H1 (cell line): ENCODE measurements at places on chromosomes 2 and 18.

DNA sequence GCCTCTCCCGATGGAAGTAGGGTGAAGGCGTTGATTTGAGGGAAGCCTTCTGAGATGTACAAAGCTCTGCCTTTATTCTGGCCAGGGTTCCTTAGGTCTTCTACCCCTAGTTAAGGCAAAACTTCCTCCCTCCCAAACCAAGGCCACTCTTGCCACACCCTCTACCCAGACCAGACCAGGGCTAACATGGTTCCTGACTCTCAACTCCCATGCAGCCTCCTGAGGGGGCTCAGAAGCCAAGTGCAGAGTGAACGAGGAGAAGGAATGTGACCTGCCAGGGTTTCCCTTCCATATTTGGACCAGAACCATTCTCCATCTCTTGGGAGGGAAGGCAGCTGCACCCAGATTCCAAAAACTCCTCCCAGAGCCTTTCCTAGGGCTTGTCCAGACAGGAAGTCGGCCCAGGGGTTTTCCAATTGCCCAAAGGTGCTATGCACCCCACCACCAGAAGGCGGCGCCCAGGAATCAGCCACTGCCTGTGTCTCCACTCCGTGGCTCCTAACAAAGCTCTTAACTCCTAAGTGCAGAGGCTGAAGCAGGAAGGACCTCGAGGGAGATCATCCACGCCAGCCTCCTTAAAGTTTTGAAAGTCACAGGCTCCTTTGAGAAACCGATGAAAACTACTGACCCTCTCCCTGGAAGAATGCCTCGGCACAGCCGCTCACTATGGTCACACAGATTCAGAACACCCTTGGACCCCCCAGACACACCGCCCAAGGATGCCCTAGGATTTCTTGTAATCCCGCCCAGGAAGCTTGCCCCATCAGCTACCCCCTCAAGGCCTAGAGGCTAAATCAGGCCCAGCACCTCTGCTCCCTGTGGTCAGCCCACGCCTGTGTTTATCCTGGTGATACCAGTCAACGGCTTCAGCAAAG lies 157.8 kb downstream of the SMAD2 start:
- H3K4me3 ChIP-seq, result no peak overlapping the region
- no peaks in the 10 kb centered on the region for H3K4me1 ChIP-seq
- peak; percentile 78 for DNase-seq
- H3K27ac ChIP-seq, result no peak overlapping the region

DNA sequence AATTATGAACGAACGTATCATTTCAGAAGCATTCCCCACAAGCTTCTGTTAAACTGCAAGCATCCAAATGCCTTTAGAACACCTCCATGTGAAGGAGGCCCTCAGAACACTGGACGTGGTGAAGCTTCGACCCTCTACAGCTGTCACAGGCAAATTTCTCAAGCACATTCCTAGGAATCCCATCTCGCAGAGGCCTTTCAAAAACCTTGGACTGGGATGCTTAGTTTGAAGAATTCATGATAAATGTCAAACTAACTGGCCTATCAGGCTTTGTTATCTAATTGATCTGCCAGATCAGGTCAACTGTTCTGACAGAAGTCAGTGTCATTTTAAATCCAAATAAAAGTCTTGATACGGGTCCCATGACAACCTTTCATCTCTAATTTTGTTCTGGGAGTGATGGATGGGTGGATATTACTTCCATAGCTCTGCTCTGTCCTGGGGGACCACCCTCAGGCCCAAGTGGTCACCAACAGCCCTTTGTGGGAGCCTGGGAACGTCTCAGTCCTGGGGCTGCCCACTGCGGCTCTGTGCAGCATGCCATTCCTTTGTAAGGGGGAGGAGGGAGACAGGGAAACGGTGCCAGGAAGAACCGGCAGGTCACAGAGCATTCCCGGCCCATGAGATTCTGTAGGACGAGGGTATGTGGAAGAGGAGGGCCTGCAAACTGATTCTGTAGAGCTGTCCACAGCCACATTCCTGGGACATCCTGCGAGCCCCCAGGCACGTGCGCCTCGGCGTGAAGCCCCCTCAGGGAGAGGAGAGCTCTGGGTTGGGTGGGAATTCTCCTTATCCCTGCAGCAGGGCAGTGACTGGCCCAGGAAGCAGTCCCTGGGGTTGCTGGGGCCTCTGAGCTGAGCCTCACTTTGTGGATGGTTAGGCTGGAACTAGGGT lies 59.1 kb upstream of the PXDN start:
- no peak overlapping the region for H3K27ac ChIP-seq
- H3K4me3 ChIP-seq, result no peak overlapping the region
- H3K4me1 ChIP-seq, result no peaks in the 10 kb centered on the region
- no peaks in the 10 kb centered on the region for H3K27me3 ChIP-seq
- no peak for DNase-seq

DNA sequence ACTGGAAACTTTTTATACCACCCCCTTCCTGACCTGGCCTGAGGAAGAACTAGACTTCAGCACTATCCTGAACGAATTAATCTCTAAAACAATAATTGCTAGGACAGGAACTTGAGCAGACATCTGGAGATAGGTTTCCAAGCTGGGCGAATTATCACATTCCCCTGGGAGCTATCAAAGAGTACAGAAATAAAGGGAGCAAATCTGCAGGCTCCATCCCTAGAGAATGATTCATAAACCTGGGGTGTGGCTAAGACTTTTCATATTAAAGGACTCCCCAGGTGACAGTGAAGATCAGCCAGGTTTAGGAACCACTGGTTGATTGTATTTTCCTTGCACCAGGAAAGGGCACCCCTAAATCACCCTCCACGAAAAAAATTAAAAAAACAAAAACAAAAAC lies 105.6 kb upstream of the NOL4 start:
- no peak for DNase-seq
- H3K4me1 ChIP-seq, result no peaks in the 10 kb centered on the region
- H3K27ac ChIP-seq, result no peak overlapping the region
- no peaks in the 10 kb centered on the region for H3K27me3 ChIP-seq
- no peak overlapping the region for H3K4me3 ChIP-seq

GRCh38 chr2:103823847-103824246 lies 1030.1 kb upstream of the POU3F3 start:
- no peaks in the 10 kb centered on the region for H3K36me3 ChIP-seq
- H3K27me3 ChIP-seq, result no peaks in the 10 kb centered on the region
- no peak for DNase-seq
- H3K27ac ChIP-seq, result no peak overlapping the region

DNA sequence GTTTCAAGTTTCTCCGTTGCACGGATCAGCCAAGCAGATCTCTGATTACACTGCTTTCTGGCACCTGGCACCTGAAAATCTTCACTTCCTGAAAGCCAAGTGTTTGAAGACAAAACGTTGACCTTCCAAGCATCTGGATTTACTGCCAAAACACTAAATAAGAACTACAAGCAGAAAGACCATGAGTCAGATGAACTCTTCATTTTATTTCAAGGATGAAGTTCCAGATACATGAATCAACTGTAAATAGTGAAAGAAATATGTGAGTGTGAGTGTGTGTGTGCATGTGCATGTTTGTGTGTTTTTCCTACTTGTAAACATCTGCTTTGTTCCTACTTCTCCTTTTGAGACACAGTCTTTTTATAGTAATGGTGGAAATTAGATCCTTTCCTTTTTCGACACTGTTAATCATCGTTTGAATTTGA lies 60.0 kb upstream of the DTNA start:
- H3K4me1 ChIP-seq, result no peaks in the 10 kb centered on the region
- no peak overlapping the region for H3K27ac ChIP-seq
- H3K36me3 ChIP-seq, result no peaks in the 10 kb centered on the region
- H3K27me3 ChIP-seq, result no peaks in the 10 kb centered on the region
- H3K4me3 ChIP-seq, result no peak overlapping the region

GRCh38 chr2:157897106-157897971 lies 21.2 kb upstream of the ACVR1 start:
- H3K36me3 ChIP-seq, result no peaks in the 10 kb centered on the region
- no peak for DNase-seq
- H3K27me3 ChIP-seq, result no peaks in the 10 kb centered on the region
- no peak overlapping the region for H3K4me3 ChIP-seq
- peaks cover 4% of the 10 kb centered on the region for H3K4me1 ChIP-seq
- H3K27ac ChIP-seq, result no peak overlapping the region

DNA sequence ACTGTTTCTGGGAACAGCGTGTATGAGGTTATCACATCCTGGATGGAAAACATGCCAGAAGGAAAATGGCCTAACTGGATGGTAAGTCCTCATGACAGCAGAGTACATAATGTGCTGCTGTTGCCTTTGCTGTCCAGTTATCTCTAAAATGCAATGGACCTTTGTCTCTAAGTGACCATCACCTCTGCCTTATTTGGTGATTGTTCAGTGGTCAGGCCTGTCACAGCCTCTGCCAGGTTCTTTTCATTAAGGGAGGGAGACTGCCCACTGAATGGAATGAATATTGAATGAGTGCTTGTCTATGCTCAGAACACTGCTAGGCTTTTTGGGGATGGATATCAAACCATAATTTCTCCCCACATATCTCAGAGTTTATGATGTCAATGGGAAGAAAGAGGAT lies 29.0 kb downstream of the SLC3A1 start:
- no peaks in the 10 kb centered on the region for H3K36me3 ChIP-seq
- no peaks in the 10 kb centered on the region for H3K4me1 ChIP-seq
- no peak for DNase-seq
- no peak overlapping the region for H3K4me3 ChIP-seq
- no peaks in the 10 kb centered on the region for H3K27me3 ChIP-seq

GRCh38 chr2:214019229-214019972 lies 391.5 kb upstream of the VWC2L start:
- no peaks in the 10 kb centered on the region for H3K4me1 ChIP-seq
- no peak overlapping the region for H3K4me3 ChIP-seq
- H3K27me3 ChIP-seq, result no peaks in the 10 kb centered on the region

GRCh38 chr2:7703048-7703447 lies 785.8 kb downstream of the RNF144A start:
- H3K36me3 ChIP-seq, result no peaks in the 10 kb centered on the region
- no peak overlapping the region for H3K27ac ChIP-seq
- no peaks in the 10 kb centered on the region for H3K27me3 ChIP-seq
- H3K4me3 ChIP-seq, result no peak overlapping the region

DNA sequence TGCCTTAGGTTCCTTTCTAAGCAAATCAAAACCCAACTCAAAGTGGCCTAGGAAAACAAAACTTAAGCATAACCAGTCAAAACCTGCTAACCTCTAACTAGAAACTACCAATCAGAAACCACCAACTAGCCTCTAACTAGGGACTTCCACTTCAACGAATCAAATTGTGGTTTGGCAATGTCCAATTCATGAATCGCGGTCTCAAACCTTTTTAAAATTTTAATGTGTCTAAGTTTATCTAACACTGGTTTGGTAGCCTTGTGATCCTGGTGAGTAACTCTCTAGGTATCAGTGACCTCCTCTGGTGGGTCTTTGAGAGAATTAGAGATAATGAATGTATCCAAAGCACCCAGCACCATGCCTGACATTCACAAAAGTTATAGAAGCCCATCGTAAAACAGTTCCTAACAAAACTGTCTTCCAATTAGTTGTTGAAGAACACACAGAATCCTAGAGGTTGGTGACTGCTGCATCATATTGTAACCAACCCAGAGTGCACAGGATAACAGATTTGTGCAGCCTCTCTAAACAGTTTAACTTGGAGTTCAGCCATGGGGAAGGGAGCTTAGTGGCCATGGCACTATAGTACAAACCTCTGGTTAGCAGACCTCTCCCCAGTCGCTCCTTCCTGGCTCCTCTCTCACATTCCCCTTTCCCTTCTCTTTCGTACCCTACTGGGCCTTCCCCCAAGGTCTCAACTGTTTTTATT lies 45.2 kb upstream of the B3GNT2 start:
- H3K4me3 ChIP-seq, result peak overlapping the region; percentile 3; the same call in 1 of the 2 replicates
- H3K27me3 ChIP-seq, result no peaks in the 10 kb centered on the region
- H3K27ac ChIP-seq, result no peak overlapping the region
- H3K36me3 ChIP-seq, result no peaks in the 10 kb centered on the region
- peaks cover 11% of the 10 kb centered on the region for H3K4me1 ChIP-seq

GRCh38 chr2:693606-694005 lies 16.4 kb upstream of the TMEM18 start:
- H3K4me3 ChIP-seq, result no peak overlapping the region
- H3K27me3 ChIP-seq, result no peaks in the 10 kb centered on the region
- no peak overlapping the region for H3K27ac ChIP-seq
- H3K36me3 ChIP-seq, result no peaks in the 10 kb centered on the region
- H3K4me1 ChIP-seq, result no peaks in the 10 kb centered on the region

GRCh38 chr2:37985333-37985732 lies 60.2 kb downstream of the RMDN2 start:
- H3K27ac ChIP-seq, result no peak overlapping the region
- no peak for DNase-seq

GRCh38 chr2:204260162-204260877 lies 285.0 kb upstream of the PARD3B start:
- no peaks in the 10 kb centered on the region for H3K36me3 ChIP-seq
- peaks cover 2% of the 10 kb centered on the region; the same call in 1 of the 2 replicates for H3K4me1 ChIP-seq
- no peak overlapping the region for H3K27ac ChIP-seq
- H3K27me3 ChIP-seq, result no peaks in the 10 kb centered on the region
- peak; percentile 57 for DNase-seq
- H3K4me3 ChIP-seq, result no peak overlapping the region

DNA sequence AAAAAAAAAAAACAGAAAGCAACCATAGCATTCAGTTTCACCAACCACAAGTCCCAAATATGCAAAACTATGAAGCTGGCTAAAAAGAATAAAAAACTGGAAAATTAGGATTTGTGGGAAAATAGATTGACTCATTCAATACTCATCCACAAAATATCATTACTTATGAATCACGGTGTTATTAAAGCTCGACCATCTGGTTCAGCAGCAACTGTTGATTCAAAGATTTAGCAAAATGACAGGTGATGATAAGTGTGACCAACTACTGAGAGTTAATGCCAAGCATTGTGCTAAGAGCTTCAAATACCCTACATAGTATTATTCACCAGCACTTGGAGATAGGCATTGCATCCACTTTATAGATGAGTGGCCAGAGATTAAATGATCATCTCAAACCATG lies 26.2 kb upstream of the XDH start:
- H3K4me3 ChIP-seq, result no peak overlapping the region
- no peaks in the 10 kb centered on the region for H3K4me1 ChIP-seq
- H3K27me3 ChIP-seq, result no peaks in the 10 kb centered on the region
- no peak for DNase-seq

DNA sequence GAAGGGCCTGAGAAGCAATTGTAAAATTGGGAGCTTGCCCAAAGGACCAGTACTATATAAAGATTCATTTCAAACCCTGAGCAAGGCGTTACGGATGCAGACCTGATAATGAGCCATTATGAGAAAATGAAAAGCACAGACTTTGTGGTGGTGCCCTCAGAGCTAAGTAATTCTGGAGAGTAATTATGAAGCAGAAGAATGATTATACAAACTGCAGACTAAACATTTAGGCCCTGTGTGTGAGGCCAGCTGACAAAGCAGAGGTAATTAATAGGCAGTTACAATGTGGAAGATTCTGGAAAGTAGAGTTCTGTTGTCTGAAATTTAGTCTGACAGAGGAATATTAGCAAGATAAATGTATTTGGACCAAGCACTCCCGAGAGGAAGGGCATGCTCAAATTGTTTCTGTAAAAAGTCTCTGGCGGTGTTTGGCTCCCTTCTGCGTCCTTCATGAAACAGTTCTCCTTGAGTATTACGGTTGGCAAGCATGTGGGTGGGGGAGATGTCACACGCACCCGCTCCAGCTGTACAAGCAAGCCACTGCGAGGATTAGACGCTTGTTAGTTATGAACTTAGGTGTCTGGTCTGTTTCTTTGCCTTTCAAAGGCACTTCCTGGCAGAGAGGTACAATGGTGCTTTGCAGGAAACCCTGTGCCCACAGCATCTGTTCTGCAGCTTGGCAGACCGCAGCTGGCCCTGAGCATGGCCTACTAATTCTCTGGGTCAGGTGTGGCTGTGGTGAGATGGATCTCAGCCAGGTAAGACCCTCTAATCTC lies 45.5 kb downstream of the CDC42EP3 start:
- H3K36me3 ChIP-seq, result no peaks in the 10 kb centered on the region
- no peak overlapping the region for H3K27ac ChIP-seq
- no peaks in the 10 kb centered on the region for H3K4me1 ChIP-seq
- no peaks in the 10 kb centered on the region for H3K27me3 ChIP-seq
- no peak overlapping the region for H3K4me3 ChIP-seq
